Activated CD8-positive, alpha-beta T cell treated with anti-CD3 and anti-CD28 coated beads for 36 hours (primary cell): ENCODE measurements at places on chromosomes 7 and 10. TPM values are rescaled to one million over a fixed set of nuclear protein-coding genes. Genes with fewer than 3 reads are reported as not detected.

AKR1D1 gene
- not detected for total RNA-seq

WASHC2A gene
- total RNA-seq: 23.5 TPM

TAS2R41 gene
- total RNA-seq: not detected

DNA sequence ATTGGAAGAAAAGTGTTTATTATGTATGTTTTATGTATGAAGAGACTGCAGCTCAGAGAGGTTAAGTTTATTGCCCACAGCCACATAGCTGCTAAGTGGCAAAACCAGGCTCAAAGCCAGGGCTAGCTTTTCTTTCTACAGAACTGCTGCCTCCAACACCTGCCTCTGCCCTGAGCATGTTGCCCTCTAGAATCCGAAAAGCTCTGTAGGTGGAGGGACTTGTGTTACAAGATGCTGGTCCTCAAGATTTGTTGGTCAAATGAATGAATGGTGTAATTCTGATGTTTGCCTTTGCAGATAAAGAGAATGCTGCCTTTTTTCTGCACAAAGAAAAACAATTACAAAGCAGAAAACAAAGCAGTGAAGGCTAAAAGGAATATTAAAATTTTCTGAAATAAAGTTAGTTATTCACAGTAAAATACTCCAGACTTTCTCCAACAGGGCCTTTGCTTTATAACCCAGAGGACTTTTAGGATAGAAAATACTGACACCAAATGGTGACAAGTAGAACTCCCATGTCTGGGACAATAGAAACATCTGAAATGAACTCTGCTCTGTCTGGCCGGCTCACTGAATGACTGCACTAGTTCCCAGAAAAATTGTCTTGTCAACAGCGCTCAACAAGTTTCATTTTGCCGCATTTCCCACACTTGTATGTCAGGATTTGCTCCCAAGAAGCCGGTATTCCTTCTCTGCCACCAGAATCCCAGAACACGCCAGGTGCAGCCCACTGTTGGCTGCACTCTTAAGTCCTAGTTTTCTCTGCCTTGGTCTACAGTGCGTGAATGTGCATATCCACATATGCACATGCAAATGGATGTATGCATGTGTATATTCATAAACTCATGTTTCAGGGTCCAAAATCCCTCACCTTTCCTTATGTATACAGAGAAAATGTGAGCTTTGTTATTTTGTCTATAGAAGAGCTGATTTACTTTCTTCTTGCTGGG lies 11.0 kb upstream of the DNTT start:
- H3K4me1 ChIP-seq: peaks cover 21% of the 10 kb centered on the region
- no peak overlapping the region for H3K4me3 ChIP-seq
- no peaks in the 10 kb centered on the region for H3K36me3 ChIP-seq

DNA sequence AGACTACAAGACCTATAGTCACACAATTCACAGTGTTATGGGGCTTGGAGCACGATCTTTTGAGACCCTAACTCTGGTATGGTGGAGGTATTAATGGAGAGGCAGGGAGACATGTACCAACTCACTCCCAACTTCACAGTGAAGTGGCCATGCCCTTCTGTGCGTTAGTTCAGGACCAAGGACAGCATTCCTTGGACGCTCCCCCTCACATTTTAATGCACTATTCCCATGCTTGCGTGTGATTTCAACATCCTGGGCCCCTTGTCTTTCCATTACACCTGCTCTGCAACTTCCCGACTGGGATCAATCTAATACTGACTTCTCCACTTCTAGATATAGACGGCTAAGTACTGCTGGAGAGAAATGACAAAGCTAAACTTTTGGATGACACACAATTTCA lies 72.7 kb downstream of the PLCE1 start:
- H3K36me3 ChIP-seq: no peaks in the 10 kb centered on the region
- no peaks in the 10 kb centered on the region for H3K27me3 ChIP-seq
- H3K27ac ChIP-seq: no peak overlapping the region
- H3K4me1 ChIP-seq: no peaks in the 10 kb centered on the region

GRCh38 chr7:46764100-46764936 lies 817.6 kb downstream of the TNS3 start:
- H3K4me1 ChIP-seq: no peaks in the 10 kb centered on the region
- H3K27me3 ChIP-seq: no peaks in the 10 kb centered on the region
- DNase-seq: no peak
- H3K36me3 ChIP-seq: no peaks in the 10 kb centered on the region
- no peak overlapping the region for H3K27ac ChIP-seq
- no peak overlapping the region for H3K4me3 ChIP-seq

- H3K36me3 ChIP-seq: no peaks in the 10 kb centered on the region
- DNase-seq: no peak
- H3K27me3 ChIP-seq: peaks cover 28% of the 10 kb centered on the region
- H3K27ac ChIP-seq: no peak overlapping the region
- no peak overlapping the region for H3K4me3 ChIP-seq
- no peaks in the 10 kb centered on the region for H3K4me1 ChIP-seq
These were observed 10.6 kb downstream of the BEND7 start for GRCh38 chr10:13518076-13518692.

- no peaks in the 10 kb centered on the region for H3K27me3 ChIP-seq
- H3K36me3 ChIP-seq: no peaks in the 10 kb centered on the region
- no peak overlapping the region for H3K4me3 ChIP-seq
- no peak for DNase-seq
- H3K4me1 ChIP-seq: no peaks in the 10 kb centered on the region
These were observed 1227.5 kb upstream of the C7orf33 start for GRCh38 chr7:147363101-147363500.
